ENCODE measurements at places on chromosomes 1 and 21. TPM values are rescaled to one million over a fixed set of nuclear protein-coding genes. Genes with fewer than 3 reads are reported as not detected.
A peak's percentile ranks its signal among the peaks of the same experiment; 100 is the strongest.

HCN3 gene
- 4.8 TPM for total RNA-seq

HRNR gene
- total RNA-seq, result not detected

KHDRBS1 gene
- total RNA-seq, result 177 TPM

MPL gene
- total RNA-seq, result not detected

FDPS gene
- total RNA-seq, result 342 TPM

CR1L gene
- total RNA-seq, result not detected

FAM151A gene
- total RNA-seq, result not detected

FLG gene
- not detected for total RNA-seq

FCRL1 gene
- total RNA-seq, result not detected

DNA sequence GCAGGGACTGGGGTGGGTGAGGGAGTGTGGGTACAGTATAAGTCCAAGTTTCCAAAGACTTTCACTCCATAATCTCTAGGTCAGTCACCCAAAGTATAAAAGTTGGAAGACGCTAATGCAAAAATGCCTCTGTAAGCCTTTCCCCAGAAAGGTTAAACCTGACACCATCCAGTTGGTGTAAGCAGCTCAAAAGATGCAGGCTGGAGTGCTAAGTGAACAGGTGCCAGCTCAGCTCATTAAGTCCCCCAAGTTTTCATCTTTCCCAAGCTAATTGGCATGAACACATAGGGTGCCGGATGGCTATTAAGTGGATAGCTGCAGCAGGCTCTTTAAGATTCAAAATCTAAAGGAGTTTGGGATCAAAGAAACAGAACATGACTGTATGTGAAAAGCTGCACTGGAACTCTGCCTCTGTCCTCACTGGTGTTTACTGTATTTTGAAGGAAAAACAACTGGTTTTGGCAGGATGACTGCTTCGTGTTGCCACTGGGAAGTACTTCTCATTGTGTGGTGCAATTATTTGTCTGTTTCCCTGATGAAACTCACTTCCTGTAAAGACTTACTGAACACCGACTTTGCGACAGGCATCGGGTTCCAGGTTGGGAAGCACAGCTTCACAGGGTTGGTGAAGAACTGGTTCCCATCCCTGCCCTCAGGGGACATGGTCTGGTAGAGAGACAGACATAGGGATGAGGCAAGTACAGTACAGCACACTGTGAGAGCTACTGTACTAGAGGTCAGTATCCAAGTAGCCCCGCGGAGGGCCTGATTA lies 152.7 kb downstream of the DAB1 start:
- no peak overlapping the region for H3K4me3 ChIP-seq
- no peaks in the 10 kb centered on the region for H3K36me3 ChIP-seq
- no peaks in the 10 kb centered on the region for H3K4me1 ChIP-seq
- no peak for DNase-seq
- H3K27ac ChIP-seq, result no peak overlapping the region

DNA sequence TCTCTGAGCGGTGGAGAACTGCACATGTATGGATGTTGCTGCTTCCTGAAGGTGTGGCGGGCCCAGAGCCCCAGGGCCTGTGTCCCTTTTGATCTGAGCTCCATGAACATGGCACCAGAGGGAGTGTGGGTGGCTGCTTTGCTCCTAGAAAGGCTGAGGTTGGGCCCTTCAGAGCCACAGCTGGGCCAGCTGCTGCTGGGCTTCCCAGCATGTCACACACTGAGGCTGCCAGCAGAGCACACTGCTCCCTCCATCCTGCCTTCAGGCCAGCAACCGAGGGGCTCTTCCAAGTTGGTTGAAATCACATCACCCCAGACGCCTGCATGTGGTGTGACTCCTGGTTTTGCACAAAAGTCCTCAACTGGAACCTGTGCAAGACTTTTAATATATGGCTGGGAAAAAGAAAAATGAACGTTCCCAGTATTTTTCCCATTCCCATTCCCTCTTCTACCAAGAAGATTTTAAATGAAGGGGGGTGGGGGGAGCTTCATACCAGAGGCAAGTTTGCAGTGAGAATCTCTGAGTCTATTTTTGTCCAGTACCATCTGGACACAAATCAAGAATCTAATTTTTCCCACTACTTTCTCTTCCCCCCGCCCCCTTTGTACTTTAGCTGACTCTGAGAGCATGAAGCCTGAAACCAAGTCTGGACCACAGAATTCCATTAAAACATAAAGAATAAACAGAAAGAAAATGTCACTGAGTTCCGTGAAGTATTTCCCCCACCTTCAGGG lies 26.2 kb upstream of the NGF start:
- H3K27ac ChIP-seq, result no peak overlapping the region
- no peaks in the 10 kb centered on the region for H3K36me3 ChIP-seq
- DNase-seq, result no peak
- H3K27me3 ChIP-seq, result no peaks in the 10 kb centered on the region

- H3K27ac ChIP-seq, result no peak overlapping the region
Measured at GRCh38 chr1:93667642-93668041, 14.0 kb downstream of the BCAR3 start.

DNA sequence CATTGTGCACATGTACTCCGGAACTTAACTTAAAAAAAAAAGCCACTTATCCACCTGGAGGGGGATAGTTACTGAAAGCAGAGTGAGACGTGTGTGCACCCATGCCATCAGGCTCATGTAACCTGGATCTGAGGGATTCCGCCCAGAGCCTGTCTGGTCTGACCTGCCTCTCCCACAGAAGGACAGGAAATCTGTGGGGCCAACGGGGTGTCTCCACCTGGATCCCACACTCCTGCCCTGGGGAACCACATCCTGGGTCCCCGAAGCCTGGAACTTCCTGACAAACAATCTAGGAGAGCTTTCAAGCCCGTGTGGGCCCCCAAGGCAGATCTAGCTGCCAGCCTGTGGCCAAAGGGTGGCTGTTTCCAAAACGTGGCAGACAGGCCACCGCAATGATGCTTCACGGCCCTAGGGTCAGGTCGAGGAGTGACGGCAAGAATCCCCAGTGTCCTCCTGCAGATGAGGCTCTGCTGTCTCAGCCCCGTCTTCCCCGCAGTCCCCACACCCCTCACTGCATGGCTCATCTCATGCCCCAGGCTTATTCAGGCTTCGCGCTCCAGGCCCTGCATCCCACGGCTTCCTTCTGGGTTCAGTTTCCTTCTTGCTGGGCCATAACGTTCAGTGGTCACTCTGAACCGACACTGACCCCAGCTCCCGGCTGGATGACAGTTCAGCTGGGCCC lies 21.0 kb upstream of the PCBP3 start:
- DNase-seq, result no peak
- no peak overlapping the region for H3K27ac ChIP-seq
- H3K4me1 ChIP-seq, result no peaks in the 10 kb centered on the region
- peaks cover 28% of the 10 kb centered on the region for H3K27me3 ChIP-seq
- no peaks in the 10 kb centered on the region for H3K36me3 ChIP-seq

- no peak overlapping the region for H3K27ac ChIP-seq
- no peaks in the 10 kb centered on the region for H3K4me1 ChIP-seq
- H3K4me3 ChIP-seq, result no peak overlapping the region
- no peaks in the 10 kb centered on the region for H3K36me3 ChIP-seq
Measured at GRCh38 chr1:157356601-157357000, 195.7 kb downstream of the FCRL5 start.

- peaks cover 26% of the 10 kb centered on the region for H3K4me1 ChIP-seq
- no peak overlapping the region for H3K4me3 ChIP-seq
- H3K27me3 ChIP-seq, result peaks cover 26% of the 10 kb centered on the region
- H3K27ac ChIP-seq, result peak overlapping the region; percentile 54
Measured at GRCh38 chr1:226444901-226445300, 37.0 kb upstream of the PARP1 start.

DNA sequence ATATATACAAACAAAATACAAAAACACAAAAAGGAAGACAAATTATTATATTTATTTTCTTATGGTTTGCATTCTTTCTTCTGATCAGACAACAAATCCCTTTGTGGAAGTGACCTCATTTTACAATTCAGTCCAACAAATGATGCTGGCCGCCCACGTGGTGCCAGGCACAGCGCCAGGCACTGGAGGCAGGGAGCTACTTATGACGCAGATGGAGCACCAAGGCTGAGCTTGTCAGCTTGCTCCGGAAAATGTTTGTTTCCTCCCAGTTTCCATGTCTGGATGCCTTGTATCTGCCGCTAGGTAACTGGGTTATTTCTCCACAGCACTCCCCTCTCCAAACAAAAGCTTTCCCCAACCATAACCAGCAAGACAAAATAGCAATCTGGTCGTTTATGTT lies 30.7 kb upstream of the CD34 start:
- H3K27ac ChIP-seq, result no peak overlapping the region
- no peaks in the 10 kb centered on the region for H3K36me3 ChIP-seq
- H3K4me1 ChIP-seq, result no peaks in the 10 kb centered on the region
- no peak for DNase-seq
- peaks cover 45% of the 10 kb centered on the region for H3K27me3 ChIP-seq

- peaks cover 6% of the 10 kb centered on the region for H3K36me3 ChIP-seq
- H3K27ac ChIP-seq, result no peak overlapping the region
- no peaks in the 10 kb centered on the region for H3K27me3 ChIP-seq
Measured at GRCh38 chr1:24748191-24749121, 3.2 kb downstream of the CLIC4 start.

DNA sequence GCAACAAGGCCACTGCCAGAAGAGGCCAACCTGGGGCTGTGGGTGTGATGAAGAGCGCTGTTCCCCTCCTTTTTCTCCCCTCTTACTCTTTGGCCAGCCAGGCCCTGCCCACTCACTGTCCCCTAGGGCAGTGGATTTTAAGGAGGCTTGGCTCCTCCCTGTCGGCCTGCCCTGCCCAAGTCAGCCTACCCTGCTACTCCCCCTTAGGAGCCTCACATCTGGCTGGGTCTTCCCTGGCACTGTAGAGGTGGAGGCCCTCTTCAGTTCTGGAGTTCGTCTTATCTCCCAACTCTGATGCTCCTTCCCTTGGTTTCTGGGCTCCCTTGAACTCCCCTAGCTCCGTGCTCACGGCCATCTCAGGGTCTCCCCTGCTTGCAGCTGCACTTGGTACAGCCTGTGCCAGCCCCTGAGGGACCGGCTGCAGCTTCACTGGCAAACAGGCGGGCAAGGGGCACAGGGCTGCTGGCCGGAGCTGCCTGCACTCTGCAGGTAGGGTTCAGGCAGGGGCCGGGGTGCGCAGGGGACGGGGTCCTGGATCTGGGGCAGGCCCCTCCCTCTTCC lies 4.0 kb downstream of the AMPD2 start:
- peaks cover 23% of the 10 kb centered on the region for H3K36me3 ChIP-seq
- H3K4me1 ChIP-seq, result peaks cover 38% of the 10 kb centered on the region
- H3K27ac ChIP-seq, result peak overlapping the region; percentile 67
- H3K4me3 ChIP-seq, result peak overlapping the region; percentile 57
- H3K27me3 ChIP-seq, result no peaks in the 10 kb centered on the region
- DNase-seq, result no peak

DNA sequence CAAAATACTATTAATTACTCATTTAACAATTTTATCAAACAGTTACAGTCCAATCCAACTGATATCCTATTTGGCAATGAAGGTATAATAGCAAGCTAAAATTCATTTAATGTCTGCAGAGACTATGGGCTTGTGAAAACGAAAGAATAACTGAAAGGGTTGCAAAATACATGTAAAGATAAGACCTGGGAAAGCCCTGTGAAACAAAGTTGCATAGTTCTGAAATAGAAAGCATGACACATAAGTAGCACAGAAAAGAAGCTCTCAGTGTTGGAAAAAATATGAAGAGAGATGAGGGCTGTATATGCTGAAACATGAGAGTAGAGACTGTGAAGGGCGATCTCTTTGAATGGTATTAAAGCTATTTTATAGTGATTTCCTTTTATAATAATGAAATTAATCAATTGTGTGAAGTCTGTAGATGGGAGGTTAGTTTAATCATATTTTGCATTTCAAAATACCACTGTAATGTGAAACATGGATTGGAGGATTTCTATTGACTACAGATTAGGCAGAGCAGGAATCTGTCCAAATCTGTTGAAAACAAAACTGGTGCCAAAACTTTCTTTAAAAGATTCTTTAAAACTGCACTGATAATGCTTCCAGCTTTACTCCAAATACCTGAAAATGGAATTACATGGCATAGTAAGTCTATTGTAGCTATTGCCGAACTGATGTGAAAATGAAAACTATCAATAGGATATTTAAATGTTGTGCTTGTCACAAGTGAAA lies 1518.9 kb upstream of the B3GALT2 start:
- DNase-seq, result no peak
- H3K27me3 ChIP-seq, result no peaks in the 10 kb centered on the region
- H3K27ac ChIP-seq, result no peak overlapping the region
- H3K4me3 ChIP-seq, result no peak overlapping the region
- H3K4me1 ChIP-seq, result no peaks in the 10 kb centered on the region

- no peak for DNase-seq
- H3K4me3 ChIP-seq, result no peak overlapping the region
- H3K27me3 ChIP-seq, result no peaks in the 10 kb centered on the region
- peaks cover 76% of the 10 kb centered on the region for H3K4me1 ChIP-seq
- H3K27ac ChIP-seq, result no peak overlapping the region
Measured at GRCh38 chr1:64893921-64894320, 72.4 kb downstream of the JAK1 start.

DNA sequence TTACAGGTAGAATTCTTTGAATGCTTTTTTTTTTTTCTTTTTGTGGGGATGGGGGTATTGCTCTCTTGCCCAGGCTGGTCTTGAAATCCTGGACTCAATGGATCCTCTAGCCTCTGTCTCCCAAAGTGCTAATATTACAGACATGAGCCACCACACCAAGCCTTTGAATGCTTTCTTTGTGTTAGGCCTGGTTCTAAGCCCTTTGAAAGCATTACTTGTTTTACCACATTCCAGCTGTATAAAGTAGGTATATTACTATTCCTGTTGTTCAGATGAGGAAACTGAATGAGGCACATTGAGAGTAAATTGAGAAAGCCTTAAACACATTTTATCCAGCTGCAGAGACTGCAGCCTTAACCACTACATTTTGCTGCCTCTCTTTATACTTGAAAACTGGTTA lies 841.8 kb upstream of the ADGRL4 start:
- no peaks in the 10 kb centered on the region for H3K4me1 ChIP-seq
- no peak for DNase-seq
- no peaks in the 10 kb centered on the region for H3K27me3 ChIP-seq
- no peaks in the 10 kb centered on the region for H3K36me3 ChIP-seq

GRCh38 chr1:21630571-21631343 lies 38.4 kb downstream of the RAP1GAP start:
- H3K36me3 ChIP-seq, result no peaks in the 10 kb centered on the region
- no peaks in the 10 kb centered on the region for H3K27me3 ChIP-seq
- no peak overlapping the region for H3K4me3 ChIP-seq
- no peak for DNase-seq
- no peak overlapping the region for H3K27ac ChIP-seq
- no peaks in the 10 kb centered on the region for H3K4me1 ChIP-seq

DNA sequence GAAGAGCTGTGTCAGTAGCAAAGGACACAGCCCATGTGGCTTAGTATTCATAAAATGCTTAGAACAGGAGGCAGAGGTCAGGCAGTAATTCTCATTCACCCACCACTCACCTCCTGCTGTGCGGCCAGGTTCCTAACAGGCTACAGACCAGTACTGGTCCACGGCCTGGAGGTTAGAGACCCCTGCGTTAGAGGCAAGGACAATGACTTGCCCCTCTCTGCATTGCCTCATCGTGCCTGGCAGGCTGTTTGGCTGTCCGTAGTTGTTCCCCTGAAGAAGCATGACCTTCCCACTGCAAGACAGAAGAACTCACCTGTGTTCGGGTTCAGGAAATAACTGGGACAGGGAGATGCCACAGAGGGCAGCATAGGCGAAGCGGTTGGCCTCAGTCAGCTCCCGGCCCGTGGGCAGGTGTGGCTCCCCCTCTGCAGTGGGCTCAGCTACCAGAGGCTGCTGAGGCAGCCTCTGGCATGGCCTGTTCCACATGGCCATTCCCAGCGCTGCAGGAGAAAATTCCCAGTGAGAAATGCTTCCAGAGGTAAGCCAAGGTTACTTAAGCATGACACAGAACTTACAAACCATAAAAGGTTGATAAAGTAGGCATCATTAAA lies 19.3 kb downstream of the TMCO4 start:
- no peaks in the 10 kb centered on the region for H3K4me1 ChIP-seq
- no peak overlapping the region for H3K4me3 ChIP-seq
- H3K27me3 ChIP-seq, result no peaks in the 10 kb centered on the region
- no peak for DNase-seq
